ENCODE measurements at places on chromosomes 3 and 15.
A peak's percentile ranks its signal among the peaks of the same experiment; 100 is the strongest.

DNA sequence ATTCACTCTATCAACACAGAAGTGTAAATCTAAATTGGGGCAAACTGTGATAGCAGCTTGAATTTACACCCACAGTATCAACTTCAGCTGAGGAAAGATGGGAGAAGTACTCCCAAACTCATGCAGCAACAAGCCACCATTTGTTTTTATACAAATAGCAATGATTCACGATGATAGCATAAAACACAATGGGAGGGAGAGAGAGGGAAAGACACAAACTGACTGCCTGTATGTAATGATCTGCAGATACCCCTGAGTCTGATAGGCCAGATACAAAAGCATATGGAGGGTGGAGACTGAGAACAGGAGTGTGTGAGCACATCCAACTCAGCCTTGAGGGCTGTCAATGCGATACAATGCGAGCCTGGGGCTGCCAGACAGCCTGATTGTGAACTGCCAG, 79.2 kb downstream of the CNTN3 start:
- DNase-seq: no peak

DNA sequence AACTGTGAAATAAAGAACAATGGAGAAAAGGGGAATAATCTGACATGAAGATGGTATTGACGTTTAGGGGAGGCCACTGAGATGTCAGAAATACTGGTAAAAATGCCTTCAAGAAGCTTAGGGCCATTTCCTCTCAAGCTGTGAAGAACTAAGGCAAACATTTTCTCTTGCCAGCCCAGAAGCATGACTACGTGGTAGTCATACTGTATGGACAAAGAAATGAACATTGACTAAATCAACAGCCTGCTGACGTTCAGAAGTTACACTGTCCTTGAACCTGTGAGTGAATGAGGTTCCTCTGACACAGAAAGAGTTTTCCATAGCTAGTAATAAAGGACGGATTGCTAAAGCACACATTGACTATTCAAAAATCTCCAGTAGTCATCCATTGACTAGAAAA, 121.0 kb downstream of the P3H2 start:
- no peak for DNase-seq

DNA sequence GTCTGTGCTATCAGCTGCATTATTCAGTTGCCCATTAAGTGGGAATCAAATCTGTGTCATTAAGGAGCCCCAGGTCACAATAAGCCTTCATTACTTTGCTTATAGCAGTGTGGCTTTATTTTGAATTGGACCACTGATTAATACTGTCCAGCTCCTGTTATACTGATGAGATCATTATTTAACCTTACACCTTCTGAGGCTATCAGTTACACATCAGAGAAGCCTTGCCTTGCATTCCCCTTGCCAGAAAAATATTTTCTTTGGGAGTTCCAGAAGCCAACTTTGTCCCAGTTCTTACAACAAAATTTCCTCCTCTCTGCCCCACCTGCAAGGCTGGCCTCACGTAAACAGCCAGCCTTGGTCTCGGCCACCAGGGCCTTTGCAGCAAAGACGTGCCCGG, 29.7 kb upstream of the ARNT2 start:
- no peak for DNase-seq

GRCh38 chr15:46059921-46060594, 425.2 kb downstream of the SQOR start:
- DNase-seq: no peak

DNA sequence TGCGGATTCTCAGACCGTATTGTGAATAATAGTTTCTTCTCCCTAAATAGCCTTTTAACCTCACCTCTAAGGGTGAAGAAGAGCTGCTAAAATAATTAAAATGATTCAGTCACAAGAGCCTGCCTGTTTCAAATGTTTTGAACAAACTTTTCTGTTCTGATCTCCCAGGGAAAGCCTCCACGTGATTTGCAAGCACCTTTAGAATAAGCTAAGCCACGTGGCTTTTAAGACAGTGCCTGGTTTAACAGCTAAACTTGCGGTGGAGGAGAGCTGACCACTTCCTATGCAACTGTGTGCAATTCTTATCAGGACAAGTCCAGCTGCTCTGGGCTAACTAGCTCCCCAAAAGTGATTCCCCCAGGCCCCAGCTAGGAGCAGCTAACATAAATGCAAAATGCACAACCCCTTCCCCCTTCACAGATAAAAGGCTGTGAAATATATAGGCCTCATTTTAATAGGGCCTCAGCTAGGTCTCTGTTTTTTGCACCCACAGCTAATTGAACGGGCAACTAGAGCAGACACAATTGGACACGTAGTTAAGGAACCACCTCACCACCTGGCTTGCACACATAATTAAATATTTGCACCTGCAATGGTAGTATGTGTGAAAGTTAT, 401.2 kb upstream of the NR2F2 start:
- peak; percentile 43 for DNase-seq

GRCh38 chr15:64542091-64542490, 81.7 kb downstream of the ZNF609 start:
- DNase-seq: no peak

DNA sequence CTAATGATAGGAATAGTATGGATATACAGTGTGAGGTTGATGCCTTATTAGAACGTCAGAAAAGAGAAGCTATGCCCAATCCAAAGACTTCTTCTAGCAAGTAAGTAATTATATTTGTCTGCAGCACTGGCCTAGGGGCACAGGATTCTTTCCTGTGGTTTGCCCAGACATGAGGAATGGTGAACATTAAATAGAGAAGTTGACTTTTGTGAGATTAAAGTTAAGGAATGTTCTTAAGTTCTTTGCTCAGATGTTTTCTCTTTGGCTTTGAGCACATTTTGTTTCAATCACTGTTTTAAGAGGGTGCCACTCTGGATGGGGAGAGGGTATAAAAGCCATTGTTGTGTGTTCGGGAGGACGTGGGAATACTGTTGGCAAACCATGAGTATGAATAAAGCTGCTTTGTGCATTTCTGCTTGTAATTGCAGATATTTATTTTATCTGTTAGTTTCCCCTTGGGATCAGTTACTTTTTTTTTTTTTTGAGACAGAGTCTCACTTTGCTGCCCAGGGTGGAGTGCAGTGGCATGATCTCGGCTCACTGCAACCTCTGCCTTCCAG, 8.3 kb downstream of the KIF23 start:
- no peak for DNase-seq

DNA sequence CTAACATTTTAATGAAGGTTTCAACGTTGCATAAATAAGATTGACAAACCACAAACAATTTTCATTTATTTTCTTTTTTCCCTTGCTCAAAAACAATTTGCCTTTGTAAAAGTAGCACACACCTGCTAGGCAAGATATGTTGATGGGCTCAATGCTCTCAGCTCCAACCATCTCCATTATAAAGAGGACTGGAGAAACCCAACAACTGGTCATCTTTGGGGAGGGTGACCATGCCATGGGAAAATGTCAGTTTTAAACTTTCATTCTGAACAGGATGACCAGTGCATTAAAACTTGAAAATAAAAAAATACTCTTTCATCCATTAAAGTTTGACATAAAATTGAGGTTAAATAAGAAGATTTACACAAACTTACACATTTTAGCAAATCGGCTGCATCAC, 183.7 kb downstream of the CFAP20DC start:
- DNase-seq: no peak
